ENCODE measurements at places on chromosomes 7 and 10.

DNA sequence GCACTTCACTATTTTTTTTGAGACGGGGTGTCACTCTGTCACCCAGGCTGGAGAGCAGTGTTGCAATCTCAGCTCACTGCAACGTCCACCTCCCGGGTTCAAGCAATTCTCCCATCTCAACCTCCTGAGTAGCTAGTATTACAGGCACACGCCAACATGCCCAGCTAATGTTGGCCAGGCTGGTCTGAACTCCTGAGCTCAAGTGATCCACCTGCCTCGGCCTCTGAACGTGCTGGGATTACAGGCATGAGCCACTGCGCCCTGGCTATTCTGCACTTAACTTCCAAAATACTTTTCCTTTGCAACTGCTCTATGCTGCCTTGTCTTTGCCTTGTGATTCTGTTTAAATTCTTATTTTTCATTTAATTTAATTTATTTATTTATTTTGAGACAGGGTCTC is 67.0 kb upstream of the ZNF479 start:
- no peak overlapping the region for H3K27ac ChIP-seq
- DNase-seq, result no peak
- H3K4me3 ChIP-seq, result no peak overlapping the region
- no peaks in the 10 kb centered on the region for H3K27me3 ChIP-seq
- H3K36me3 ChIP-seq, result no peaks in the 10 kb centered on the region
- no peaks in the 10 kb centered on the region for H3K4me1 ChIP-seq

GRCh38 chr10:77798940-77799339 is 127.6 kb downstream of the DLG5 start:
- no peak overlapping the region for H3K4me3 ChIP-seq
- H3K4me1 ChIP-seq, result no peaks in the 10 kb centered on the region
- H3K27me3 ChIP-seq, result no peaks in the 10 kb centered on the region
- no peak for DNase-seq

DNA sequence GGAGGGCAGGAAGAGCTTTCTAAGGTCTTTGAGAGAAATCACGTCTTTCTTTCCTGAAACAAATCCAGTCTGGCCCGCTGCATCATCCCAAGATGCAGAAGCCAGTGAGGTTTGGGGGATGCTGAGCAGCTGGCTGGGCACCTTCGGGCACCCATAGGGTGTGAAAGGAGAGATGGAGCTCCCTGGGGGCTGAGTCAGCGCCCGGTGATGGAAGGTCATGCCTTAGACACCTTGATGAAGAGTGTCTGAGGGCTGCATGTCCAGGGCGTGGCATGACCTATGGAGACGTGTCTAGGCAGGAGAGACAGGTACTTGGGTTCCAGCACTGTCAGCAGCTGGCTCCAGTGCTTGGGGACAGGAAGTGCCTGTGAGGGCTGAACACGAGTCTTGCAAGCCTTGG is 88.3 kb downstream of the GOLGA7B start:
- H3K27ac ChIP-seq, result no peak overlapping the region
- no peaks in the 10 kb centered on the region for H3K27me3 ChIP-seq
- H3K4me3 ChIP-seq, result no peak overlapping the region
- DNase-seq, result no peak

GRCh38 chr10:119725517-119725827 is 378 bp upstream of the INPP5F start:
- H3K27me3 ChIP-seq, result no peaks in the 10 kb centered on the region
- H3K27ac ChIP-seq, result peak overlapping the region; percentile 51
- H3K36me3 ChIP-seq, result no peaks in the 10 kb centered on the region
- DNase-seq, result no peak

- H3K27ac ChIP-seq, result no peak overlapping the region
- H3K4me1 ChIP-seq, result no peaks in the 10 kb centered on the region
- H3K27me3 ChIP-seq, result no peaks in the 10 kb centered on the region
- no peaks in the 10 kb centered on the region for H3K36me3 ChIP-seq
- H3K4me3 ChIP-seq, result no peak overlapping the region
Measured at GRCh38 chr7:10919923-10920322, 53.7 kb upstream of the PHF14 start.

- no peaks in the 10 kb centered on the region for H3K27me3 ChIP-seq
- no peak overlapping the region for H3K27ac ChIP-seq
- peaks cover 4% of the 10 kb centered on the region for H3K36me3 ChIP-seq
- DNase-seq, result no peak
- no peak overlapping the region for H3K4me3 ChIP-seq
- peaks cover 11% of the 10 kb centered on the region for H3K4me1 ChIP-seq
Measured at GRCh38 chr7:123539871-123540270, 5.5 kb upstream of the IQUB start.

GRCh38 chr10:110863956-110864355 is 7.8 kb upstream of the PDCD4 start:
- no peaks in the 10 kb centered on the region for H3K36me3 ChIP-seq
- no peaks in the 10 kb centered on the region for H3K27me3 ChIP-seq
- H3K4me3 ChIP-seq, result no peak overlapping the region
- no peaks in the 10 kb centered on the region for H3K4me1 ChIP-seq
- H3K27ac ChIP-seq, result no peak overlapping the region

DNA sequence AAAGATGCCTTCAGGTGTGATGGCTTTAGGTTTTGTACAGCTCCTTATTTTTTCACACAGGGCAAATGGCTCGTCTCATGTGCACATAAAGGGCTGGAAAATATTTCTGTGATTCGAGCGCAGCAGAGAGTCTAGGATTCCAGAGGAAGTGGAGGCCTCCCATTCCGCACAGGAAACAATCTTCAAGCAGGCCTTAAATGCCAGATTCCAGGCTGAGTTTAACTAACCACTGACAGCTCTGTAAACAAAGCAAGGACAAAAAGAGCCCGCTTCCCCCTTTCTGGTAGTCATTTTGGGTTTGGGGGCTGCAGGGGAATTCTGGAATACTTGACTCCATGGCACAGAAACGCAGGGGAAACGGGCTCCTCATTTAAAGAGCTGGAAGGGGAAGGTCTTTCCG is 87.2 kb downstream of the CALD1 start:
- no peaks in the 10 kb centered on the region for H3K27me3 ChIP-seq
- H3K36me3 ChIP-seq, result no peaks in the 10 kb centered on the region
- no peak overlapping the region for H3K4me3 ChIP-seq
- H3K4me1 ChIP-seq, result peaks cover 4% of the 10 kb centered on the region
- H3K27ac ChIP-seq, result peak overlapping the region; percentile 7

DNA sequence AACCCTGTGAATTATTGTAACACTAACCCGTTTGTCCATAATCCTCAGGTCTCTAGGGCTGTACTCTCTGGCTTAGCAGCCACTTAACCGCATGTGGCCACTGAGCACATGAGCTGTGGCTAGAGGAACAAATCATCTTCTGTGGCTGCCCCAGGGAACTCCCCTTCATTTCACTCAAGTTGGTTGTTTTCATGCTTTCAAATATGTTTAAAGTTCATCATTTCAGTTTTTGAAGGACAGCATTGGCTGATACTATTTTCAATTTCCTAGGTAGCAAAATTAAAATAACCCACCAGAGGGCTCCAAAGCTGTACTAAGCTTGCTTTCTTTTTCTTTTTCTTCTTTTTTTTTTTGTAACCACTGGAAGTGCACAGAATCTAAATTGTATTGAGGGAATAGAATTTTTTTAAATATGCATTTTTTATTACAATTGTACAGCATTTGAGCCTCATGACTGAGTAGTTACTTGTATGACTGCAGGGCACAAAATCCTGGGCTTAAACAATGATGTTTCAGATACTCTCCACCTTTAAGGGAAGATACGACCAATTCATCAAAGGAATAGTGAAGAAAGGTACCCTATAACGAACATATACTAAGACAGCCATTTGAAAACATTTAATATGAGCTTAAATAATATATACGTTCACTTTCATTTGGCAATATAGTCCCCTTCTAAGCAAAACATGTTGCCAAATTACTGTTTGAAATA is 38.6 kb downstream of the MRC1 start:
- H3K4me3 ChIP-seq, result no peak overlapping the region
- H3K27me3 ChIP-seq, result no peaks in the 10 kb centered on the region
- no peaks in the 10 kb centered on the region for H3K4me1 ChIP-seq
- H3K27ac ChIP-seq, result no peak overlapping the region
- no peaks in the 10 kb centered on the region for H3K36me3 ChIP-seq

GRCh38 chr7:105188201-105188600 is 174.2 kb downstream of the KMT2E start:
- no peak overlapping the region for H3K27ac ChIP-seq
- H3K4me1 ChIP-seq, result peaks cover 11% of the 10 kb centered on the region
- no peaks in the 10 kb centered on the region for H3K27me3 ChIP-seq
- H3K4me3 ChIP-seq, result no peak overlapping the region
- DNase-seq, result no peak
- no peaks in the 10 kb centered on the region for H3K36me3 ChIP-seq

GRCh38 chr10:132096223-132096622 is 30.5 kb downstream of the JAKMIP3 start:
- H3K4me1 ChIP-seq, result no peaks in the 10 kb centered on the region
- no peaks in the 10 kb centered on the region for H3K27me3 ChIP-seq
- no peak overlapping the region for H3K4me3 ChIP-seq
- H3K27ac ChIP-seq, result no peak overlapping the region
- DNase-seq, result peak; percentile 59
- H3K36me3 ChIP-seq, result no peaks in the 10 kb centered on the region

DNA sequence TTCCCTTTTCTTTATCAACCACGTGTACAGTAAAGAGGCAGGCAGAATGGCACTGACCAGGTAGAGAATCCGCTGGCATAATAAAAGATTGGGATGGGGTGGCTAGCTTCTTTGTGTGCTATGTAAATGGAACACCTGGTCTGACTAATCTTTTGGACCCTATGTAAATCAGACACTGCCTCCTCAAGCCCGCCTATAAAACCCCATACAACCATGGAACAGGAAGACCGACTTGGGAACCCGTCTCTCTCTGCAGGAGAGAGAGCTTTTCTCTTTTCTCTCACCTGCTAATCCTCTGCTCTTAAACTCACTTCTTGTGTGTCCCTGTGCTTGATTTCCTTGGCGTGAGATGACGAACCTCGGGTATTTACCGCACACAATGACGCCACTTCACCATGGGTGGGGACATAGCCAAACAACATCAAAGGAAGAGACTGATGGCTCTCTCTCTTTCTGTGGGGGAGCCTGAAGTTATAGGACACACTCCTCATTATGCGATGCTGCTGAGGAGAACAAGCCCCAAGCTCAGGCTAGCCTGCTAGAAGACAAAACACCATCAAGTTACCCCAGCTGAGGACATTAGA is 94.2 kb downstream of the ARL5B start:
- H3K4me1 ChIP-seq, result no peaks in the 10 kb centered on the region
- H3K36me3 ChIP-seq, result no peaks in the 10 kb centered on the region
- no peaks in the 10 kb centered on the region for H3K27me3 ChIP-seq
- H3K4me3 ChIP-seq, result no peak overlapping the region

DNA sequence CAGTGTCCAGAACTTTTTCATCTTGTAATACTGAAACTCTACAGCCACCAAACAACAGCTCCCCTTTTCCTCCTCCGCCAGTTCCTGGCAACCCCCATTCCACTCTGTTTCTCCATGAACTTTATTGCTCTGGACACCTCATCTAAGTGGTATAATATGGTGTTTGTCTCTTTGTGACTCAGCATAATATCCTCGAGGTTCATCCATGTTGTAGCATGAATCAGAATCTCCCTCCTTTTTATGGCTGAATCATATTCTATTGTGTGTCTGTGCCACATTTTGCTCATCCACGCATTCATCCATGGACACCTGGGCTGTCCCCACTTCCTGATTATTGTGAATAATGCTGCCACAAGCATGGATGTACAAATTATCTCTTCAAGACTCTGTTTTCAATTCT is 124.4 kb upstream of the FGFR2 start:
- H3K27ac ChIP-seq, result no peak overlapping the region
- no peaks in the 10 kb centered on the region for H3K27me3 ChIP-seq
- DNase-seq, result no peak
- H3K4me1 ChIP-seq, result no peaks in the 10 kb centered on the region

DNA sequence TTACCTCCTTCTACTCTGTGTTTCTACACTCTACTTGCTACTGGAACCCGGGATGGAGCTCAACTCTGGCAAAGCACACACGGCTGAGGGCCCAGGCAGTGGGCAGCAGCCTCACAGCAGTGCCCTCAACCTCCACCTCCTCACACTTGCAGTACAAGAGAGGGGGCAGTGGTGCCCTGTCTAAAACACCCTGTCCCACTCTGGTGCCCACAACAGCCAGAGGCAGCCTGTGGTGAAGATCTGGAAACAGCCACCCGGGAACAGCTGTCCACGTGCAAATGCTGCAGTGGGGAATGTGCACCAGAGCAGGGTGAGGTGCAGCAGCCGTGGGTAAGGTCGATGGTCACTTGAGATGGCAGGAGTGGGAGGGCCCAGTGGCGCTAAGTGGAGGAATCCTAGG is 13.7 kb downstream of the MAT1A start:
- H3K4me3 ChIP-seq, result no peak overlapping the region
- no peaks in the 10 kb centered on the region for H3K4me1 ChIP-seq
- no peak for DNase-seq
- no peak overlapping the region for H3K27ac ChIP-seq
- H3K27me3 ChIP-seq, result no peaks in the 10 kb centered on the region

DNA sequence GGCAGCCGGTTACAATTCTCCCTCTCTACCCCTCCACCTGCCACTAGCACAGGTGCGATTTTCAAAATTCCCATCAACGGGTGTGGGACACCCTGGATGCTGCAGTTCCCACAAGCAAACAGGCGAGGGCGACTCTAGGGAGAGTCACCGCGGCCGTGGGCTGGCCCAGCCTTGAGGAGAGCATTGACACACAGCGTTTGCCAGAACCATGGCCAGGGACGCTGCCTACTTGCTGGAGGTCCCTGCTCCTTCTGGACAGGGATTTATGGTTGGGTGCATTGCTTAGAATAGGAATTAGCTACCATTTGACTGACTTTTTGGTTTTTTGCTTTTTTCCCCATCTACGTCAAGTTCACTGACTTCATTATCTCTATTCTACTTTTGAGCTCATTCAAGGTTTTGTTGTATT is 19.0 kb upstream of the CLDN4 start:
- H3K27me3 ChIP-seq, result no peaks in the 10 kb centered on the region
- H3K4me1 ChIP-seq, result no peaks in the 10 kb centered on the region
- H3K36me3 ChIP-seq, result no peaks in the 10 kb centered on the region
- DNase-seq, result peak; percentile 80
- no peak overlapping the region for H3K27ac ChIP-seq
- no peak overlapping the region for H3K4me3 ChIP-seq

DNA sequence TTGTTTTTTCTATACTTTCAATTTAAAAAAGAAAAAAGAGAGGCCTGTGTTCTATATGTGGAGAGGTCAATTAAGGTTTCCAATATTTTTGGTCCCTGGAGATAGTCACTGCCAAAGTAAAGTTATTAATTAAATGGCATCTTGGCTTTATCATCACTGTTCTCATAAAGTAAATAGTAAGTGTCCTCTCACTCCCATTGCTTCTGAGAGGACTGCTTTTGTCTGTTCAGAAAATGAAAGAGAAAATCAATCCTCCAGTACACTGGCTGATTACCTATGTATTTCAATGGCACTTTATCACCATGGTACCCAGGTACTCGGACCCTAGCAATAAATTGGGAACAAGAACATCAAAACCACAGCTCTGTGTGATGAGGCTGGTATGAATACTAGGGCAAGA is 94.0 kb downstream of the RNLS start:
- H3K36me3 ChIP-seq, result no peaks in the 10 kb centered on the region
- H3K4me3 ChIP-seq, result no peak overlapping the region
- H3K4me1 ChIP-seq, result no peaks in the 10 kb centered on the region
